Forelimb muscle (tissue), 1 donor: ENCODE measurements at places on chromosomes 7 and 10. TPM values are rescaled to one million over a fixed set of nuclear protein-coding genes. Genes with fewer than 3 reads are reported as not detected.

DNA sequence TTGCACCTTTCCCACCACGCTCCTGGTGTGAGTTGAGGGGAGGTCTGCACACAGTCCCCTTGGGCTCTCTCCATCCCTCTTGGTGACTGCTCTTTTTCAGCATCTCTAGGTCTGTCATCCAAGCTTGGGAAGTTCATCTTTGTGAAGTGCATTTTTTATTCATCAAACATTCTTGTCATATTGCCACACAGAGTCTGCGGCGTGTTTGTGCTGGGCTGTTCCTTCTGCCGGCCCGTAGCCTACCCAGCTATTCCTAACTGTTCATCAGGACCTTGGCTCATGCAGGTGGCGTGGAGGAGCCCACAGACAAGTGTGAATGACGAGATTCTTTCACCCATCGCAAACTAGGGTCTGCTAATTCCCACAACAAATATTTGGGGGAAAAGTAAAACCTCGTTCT is 164.8 kb downstream of the RTKN2 start:
- no peak for DNase-seq

GRCh38 chr7:24836084-24836483 is 78.8 kb upstream of the GSDME start:
- DNase-seq = no peak

DNA sequence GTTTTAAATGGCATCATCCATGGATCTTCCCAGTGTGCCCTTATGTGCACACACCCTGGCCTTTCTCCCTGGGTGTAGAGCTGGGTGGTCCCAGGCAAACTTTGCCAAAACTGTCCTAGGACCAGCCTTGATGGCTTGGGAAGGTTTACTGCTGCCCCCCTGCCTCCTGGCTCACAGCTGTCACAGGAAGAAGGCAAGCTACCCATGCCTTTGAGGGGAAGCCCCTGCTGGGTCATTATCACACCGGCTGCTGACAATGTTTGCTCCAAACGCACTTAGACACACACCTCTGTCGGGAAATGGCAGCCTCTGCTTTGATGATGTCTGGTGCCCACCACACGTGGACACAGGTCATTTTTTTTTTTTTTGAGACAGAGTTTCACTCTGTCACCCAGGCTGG is 25.2 kb upstream of the FIGNL1 start:
- no peak for DNase-seq

GRCh38 chr10:126687121-126687606 is 16.7 kb upstream of the C10orf90 start:
- DNase-seq = no peak

DNA sequence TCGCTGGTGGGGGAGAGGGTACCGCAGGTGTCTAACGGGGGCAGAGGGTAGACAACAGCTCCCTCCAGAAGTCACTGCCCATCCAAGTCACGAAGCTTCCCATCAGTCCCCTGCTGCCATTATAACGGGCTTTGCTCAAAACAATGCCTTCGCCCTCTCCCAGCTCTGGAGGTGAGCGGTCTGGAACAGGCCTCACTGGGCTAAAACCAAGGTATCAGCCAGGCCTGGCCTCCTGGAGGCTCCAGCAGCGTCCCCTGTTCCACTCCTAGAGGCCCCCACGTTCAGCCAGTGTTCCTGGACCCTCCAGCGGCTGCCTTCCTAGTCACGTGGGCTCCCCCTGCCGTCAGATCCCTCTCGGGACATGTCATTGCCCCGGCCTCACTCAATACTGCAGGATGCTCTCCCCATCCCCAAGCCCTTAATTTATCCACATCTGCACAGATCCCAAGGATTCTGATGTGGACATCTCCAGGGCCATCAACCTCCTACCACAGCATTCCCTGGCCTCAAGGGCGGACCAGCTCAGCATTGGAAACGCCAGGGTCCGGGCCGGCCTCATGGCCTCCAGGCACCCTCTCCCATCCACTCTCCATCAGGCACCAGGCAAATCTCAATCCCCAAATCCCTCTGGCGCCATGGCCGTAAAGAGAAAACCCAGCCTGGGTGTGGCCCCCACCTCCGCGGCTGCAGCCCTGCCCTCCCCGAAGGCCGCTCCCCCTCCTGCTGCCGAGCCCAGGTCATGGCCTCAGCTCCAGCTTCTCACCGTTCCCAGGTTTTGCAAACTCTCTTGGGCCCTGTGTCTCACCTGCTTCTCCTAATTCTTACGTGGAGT is 104.1 kb upstream of the FAM20C start:
- no peak for DNase-seq

DNA sequence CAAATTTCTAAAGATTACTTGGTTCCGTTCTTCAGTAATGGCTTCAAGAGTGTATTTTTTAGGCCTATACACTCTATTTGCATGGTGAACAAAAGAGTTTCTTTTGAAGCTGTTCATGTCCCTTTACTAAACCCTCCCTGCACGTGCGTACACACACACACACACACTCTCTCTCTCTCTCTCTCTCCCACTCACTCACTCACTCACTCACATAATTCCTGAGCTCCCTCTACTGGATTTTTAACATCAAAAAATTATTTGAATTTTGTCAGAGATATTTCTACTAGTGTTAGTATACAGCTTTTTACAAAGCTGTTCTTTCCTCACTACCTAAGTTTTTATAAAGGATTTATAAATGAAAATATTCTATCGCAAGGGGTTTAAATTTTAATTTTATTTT is 85.9 kb downstream of the UBE3C start:
- DNase-seq = no peak

- no peak for DNase-seq
These were observed 541.2 kb downstream of the ETV1 start for GRCh38 chr7:13448243-13448642.

DNA sequence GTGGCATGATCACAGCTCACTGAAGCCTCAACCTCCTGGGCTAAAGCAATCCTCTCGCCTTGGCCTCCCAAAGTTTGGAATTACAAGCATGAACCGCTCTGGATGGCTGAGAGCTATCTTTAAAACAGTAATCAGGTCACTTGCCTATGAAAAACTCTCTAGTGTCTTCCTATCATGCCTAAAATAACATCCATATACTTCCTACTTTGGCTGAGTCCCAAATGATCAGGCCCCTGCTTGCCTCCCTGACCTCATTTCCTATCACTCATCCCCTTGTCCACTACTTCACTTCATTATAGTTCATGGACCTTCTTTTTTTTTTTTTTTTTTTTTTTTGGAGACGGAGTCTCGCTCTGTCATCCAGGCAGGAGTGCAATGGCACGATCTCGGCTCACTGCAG is 28.0 kb downstream of the SEPTIN7 start:
- no peak for DNase-seq

DNA sequence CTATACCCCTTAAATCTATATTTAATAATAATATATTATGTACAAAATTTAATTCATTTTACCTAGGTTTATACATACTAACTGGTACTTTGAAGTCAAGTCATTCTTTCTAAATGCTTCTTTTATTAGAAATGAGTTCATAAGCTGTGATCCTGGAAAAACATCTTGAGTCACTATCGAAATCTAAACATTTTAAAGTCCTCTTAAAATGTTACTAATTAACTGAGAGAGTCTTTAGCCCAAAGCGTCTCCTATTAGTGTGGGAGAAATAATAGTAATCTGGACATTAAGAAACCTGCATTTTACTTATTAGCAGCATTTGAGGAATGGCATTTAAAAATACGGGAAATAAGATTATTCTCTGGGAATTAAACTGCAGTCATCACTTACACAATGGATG is 142.7 kb downstream of the CTNNA3 start:
- no peak for DNase-seq

DNA sequence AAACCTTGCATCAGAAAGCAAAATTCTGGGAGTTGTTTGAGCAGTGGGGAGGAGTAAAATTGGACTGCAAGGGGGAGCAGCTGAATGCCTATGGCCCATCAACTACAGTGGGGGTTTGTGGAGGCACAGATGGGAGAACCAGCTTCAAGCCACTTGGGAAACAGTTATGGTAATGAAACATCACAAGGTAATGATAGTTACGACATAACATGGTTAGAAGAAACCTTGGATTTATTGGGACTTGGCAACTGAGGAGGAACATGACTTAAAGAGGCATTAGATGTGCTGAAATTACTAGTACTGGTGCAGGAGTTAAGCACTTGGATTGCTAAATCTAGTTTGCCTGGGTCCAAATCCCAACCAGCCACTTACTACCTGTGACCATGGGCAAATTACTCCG is 868.4 kb downstream of the KCNMA1 start:
- no peak for DNase-seq

DNA sequence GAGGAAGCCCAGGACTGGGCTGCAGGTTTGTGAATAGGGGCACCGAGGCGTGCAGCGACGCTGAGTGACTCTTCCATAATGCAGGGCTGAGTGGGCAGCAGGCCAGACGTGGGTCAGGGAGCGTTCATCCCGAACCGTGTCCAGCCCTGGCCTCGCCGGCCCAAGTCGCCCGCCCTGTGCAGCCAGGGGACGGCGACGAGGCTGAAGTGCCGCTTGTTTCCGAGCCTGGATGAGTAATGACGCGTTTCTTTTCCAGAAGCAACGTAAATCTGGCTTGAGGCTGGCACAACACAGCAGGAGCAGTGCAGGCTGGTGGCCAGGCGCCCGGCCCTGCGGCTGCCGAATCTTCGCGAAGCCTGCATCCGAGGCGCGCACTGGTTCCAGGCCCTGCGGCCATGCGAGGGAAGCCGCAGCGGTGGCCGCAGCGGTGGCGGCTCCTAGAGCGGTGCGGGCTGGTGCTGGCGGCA is 74.0 kb upstream of the SEC61G start:
- no peak for DNase-seq

GRCh38 chr7:84536271-84536870 is 341.8 kb upstream of the SEMA3A start:
- no peak for DNase-seq

- DNase-seq = peak; percentile 5
These were observed 65.8 kb downstream of the CDK13 start for GRCh38 chr7:40015790-40016296.

GRCh38 chr7:151053096-151053495 is 4.6 kb downstream of the CDK5 start:
- no peak for DNase-seq

GRCh38 chr10:97701438-97702069 is 12.0 kb upstream of the MARVELD1 start:
- peak; percentile 57 for DNase-seq

GRCh38 chr10:19347621-19348020 is 299.0 kb downstream of the MALRD1 start:
- peak; percentile 6 for DNase-seq

GRCh38 chr10:100510533-100511308 is 8.9 kb downstream of the SEC31B start:
- DNase-seq = no peak

DNA sequence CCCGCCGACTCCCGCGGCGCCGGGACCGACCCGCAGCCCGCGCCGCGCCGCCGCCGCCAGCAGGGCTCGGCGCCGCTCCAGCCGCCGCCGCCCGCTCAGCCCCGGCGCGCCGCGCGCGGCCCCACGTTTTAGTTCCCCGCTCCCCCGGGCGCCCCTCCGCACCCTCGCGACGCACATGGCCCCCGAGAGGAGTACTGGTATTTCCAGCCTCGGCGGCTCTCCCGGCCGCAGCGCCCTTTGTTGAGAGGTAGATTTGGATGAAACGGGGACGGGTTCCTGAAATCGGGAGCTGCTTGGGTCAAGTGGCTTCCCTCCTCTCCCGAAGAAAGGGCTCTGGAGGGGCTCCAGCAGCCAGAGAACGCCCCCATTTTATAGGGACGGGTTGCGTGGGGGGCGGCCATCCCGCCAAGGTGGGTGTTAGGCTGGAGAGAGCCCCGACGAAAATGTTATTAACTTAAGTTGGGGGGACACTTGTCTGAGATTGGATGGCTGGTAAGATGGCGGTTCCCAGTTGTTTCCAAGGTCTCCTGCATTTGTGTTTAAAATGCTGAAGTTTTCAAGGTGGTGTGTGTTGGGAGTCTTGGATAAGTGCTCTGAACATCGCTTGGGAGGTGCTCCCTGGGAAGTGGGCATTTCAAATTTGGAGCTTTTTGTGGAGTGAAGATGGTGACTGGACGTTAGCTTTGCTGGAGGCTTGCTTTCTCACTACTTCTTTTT is 1.2 kb downstream of the BMI1 start:
- DNase-seq = no peak

GRCh38 chr7:30247541-30248401 is 36.6 kb upstream of the ZNRF2 start:
- no peak for DNase-seq

- DNase-seq = no peak
These were observed 8.5 kb downstream of the ITPRIP start for GRCh38 chr10:104329735-104330134.

DNA sequence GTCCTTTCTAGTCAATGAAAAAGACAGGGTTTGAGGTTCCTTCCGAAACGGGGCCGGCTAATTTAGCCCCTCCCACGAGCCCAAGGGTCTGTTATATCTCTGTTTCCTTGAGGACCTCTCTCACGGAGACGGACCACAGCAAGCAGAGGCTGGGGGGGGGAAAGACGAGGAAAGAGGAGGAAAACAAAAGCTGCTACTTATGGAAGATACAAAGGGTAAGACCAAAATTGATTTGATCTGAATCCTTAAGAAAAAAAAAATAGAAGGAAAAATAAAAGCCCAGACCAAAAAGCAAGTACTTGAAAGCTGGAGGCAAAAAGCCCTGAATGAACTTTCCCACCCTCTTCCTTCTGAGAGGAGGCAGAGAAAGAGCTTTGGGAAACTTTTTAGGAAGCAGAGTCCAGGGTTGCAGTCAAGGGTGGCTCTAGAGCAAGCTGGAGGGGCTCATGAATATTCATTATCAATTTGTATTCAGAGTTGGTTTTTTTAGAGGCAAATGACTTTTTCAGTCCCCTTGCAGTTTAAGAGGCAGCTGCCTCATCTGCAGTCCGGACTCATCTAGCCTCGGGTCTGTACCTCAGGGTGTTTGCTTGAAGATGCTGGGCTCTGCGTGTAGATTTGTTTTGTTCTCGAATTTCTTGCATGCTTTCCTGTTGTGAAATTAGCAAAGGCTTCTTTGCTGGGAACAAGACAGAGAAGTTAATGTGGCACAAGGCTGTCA is at the start of gene ENTPD1:
ENTPD1 (plus strand) TSS at position 123 of the 721 bp plus-strand sequence; CDS start at position 200, 77 bp downstream.
- DNase-seq = no peak

- no peak for DNase-seq
These were observed 139.4 kb downstream of the GFRA1 start for GRCh38 chr10:116133634-116134033.

CALHM2 gene
- 14.4 TPM for polyA plus RNA-seq

EPO gene
- 0.18 TPM for polyA plus RNA-seq

CDK13 gene
- 37.7 TPM for polyA plus RNA-seq

SEMA3C gene
- 139 TPM for polyA plus RNA-seq

MOGAT3 gene
- polyA plus RNA-seq = not detected

TRIM50 gene
- 0.67 TPM for polyA plus RNA-seq

CPSF4 gene
- 38.6 TPM for polyA plus RNA-seq

NUPR2 gene
- polyA plus RNA-seq = not detected

ANKRD2 gene
- 48.1 TPM for polyA plus RNA-seq

NPC1L1 gene
- 0.04 TPM for polyA plus RNA-seq

PPRC1 gene
- polyA plus RNA-seq = 28.2 TPM

ACHE gene
- polyA plus RNA-seq = 67.1 TPM

GAD2 gene
- polyA plus RNA-seq = 0.15 TPM

SFRP4 gene
- polyA plus RNA-seq = 22.2 TPM

ANXA8L1 gene
- not detected for polyA plus RNA-seq

HERPUD2 gene
- 20.9 TPM for polyA plus RNA-seq
